ENCODE measurements at places on chromosomes 5 and 9. TPM values are rescaled to one million over a fixed set of nuclear protein-coding genes. Genes with fewer than 3 reads are reported as not detected.

GRCh38 chr5:86749841-86750240, 132.1 kb downstream of the COX7C start:
- no peak overlapping the region for H3K27ac ChIP-seq
- H3K27me3 ChIP-seq, result no peaks in the 10 kb centered on the region
- DNase-seq, result no peak
- no peak overlapping the region for H3K4me3 ChIP-seq

GRCh38 chr9:110764006-110764405, 95.4 kb downstream of the MUSK start:
- DNase-seq, result no peak
- peaks cover 22% of the 10 kb centered on the region for H3K4me1 ChIP-seq
- no peaks in the 10 kb centered on the region for H3K36me3 ChIP-seq
- H3K27ac ChIP-seq, result peak overlapping the region; percentile 56

DNA sequence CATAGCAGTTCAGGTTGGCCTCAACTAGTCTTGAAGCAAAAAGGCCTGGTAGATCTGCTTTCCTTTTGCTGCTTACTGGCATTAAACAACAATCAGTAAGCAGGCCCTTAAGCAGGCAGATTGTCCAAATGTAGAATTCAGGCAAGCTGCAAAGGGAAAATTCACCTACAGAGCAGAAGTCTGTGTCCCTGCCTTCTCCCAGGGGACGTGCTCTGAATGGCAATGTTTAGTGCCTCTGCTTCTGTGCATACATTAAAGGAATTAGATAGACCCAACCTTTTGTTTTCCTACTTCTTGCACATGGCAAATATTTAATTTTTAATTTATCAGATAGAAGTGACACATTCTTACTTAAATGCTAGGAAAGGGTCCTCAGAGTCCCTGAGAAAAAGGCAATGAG, 328.8 kb upstream of the PIK3R1 start:
- no peaks in the 10 kb centered on the region for H3K4me1 ChIP-seq
- no peaks in the 10 kb centered on the region for H3K27me3 ChIP-seq
- no peak overlapping the region for H3K4me3 ChIP-seq
- no peak overlapping the region for H3K27ac ChIP-seq
- H3K36me3 ChIP-seq, result no peaks in the 10 kb centered on the region

CNTFR gene
- total RNA-seq, result 29.8 TPM
